Stimulated activated CD4-positive, alpha-beta T cell treated with anti-CD3 and anti-CD28 coated beads, Interleukin-15, amount 100 ng/mL, for 1 hour (primary cell): ENCODE measurements at places on chromosomes 1 and 21.

GRCh38 chr1:80274256-80274655, 1267.7 kb upstream of the ADGRL4 start:
- no peak for DNase-seq

DNA sequence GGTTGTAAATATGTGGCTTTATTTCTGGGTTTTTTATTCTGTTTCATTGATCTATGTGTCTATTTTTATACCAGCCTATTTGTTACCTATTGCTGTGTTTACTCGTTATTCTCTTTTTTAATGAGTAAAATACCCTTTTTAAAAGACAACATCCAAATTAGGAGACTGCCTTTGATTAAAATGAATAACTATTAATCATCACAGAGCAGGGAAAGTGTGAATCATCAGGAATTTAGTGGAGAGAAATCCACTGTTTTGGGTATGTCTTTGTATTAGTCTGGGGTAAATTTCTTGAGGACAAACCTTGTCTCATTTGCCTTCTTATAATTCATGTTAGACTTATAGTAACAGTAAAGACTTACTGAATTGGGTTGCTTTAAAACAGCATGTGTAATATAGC, 12.1 kb downstream of the DISC1 start:
- DNase-seq: no peak

DNA sequence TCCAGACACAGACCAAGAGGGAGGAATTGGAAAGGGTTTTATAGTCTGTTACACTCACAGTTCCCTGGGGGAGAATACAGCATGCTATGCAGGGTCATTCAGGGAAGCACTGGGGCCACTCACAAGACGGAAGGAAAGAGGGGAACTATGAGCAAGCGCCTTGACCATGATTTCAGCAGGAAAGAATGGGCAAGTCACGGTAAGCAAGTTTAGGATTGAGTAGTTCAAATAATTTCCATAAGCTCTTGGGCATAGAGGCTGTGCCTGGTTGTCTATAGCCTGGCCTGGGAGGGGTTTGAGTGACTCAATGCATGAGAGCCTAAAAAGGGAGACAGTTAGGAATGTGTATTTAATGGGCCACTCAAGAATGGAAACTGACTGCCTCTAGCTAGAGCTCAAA, 176.7 kb downstream of the TTLL7 start:
- DNase-seq: no peak

DNA sequence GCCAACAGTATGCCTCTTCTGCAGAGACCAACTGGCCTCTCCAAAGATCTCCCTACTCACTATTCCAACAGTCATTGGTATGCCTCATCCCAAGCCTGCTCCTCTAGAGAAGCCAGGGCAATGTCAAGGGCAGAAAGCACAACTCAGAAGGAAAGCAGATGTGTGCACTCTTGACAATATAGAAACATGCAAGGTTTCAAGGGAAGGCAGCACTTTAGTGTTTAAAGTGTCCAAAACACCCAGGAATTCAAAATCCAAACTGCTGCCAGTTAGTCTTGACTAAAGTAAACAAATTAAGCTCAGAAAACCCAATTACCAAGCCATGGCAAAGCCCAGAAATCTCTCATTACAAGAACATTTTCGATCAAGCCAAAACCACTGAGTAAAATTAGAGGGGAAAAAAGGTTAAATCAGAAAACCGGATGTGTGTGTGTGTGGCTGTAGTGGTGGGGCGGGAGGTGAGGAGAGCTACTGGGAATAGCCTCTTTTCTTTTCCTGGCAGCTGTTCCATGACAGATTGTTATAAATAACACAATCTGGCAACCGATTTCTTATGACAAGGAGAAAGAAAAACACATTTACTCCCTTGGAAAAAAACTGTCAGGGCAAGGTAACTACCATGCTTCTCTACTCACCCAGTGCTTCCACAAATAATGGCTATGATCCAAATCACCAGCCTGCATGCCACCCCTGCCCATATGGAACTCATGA, 39.2 kb downstream of the EIF2B3 start:
- no peak for DNase-seq

GRCh38 chr1:30650968-30651320, 72.4 kb downstream of the MATN1 start:
- DNase-seq: no peak

GRCh38 chr1:150173141-150173585, 23.4 kb downstream of the PLEKHO1 start:
- no peak for DNase-seq

- DNase-seq: no peak
These were observed 15.0 kb upstream of the ATP1B1 start for GRCh38 chr1:169091480-169091941.

DNA sequence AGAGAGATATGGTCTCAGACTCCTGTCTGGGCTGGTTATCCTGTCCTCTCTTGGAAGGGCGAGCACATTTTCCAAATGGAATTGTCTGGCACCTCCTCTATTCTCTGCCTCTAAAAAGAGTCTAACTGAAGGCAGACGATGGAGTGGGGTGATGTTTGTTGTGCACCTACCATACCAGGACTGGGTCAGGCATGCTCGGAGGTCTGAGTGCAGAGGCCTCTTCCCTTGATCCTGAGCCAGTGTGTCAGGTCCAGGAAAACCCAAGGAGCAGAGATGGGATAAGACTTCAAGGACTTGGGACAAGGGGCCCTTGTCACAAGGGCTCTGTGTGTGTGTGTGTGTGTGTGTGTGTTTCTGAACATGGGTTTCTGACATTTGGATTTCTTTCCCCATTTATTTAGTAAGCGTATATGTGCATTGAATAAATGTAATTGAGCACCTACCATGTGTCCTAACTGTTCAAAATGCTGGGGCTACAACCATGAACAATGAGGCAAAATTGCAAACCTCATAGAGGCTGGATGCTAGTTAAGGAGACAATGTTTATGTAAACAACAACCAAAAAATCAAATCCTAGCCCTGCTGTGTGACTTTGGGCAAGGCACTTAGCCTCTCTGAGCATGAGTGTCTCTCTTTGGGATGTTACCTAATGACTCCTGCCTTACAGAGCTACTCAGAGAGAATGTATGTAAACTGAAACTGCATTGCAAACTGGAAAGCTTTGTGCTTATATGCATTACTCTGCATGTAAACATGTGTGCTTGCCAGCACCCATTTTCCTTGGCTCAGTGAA, 276.3 kb downstream of the FOXD2 start:
- no peak for DNase-seq

DNA sequence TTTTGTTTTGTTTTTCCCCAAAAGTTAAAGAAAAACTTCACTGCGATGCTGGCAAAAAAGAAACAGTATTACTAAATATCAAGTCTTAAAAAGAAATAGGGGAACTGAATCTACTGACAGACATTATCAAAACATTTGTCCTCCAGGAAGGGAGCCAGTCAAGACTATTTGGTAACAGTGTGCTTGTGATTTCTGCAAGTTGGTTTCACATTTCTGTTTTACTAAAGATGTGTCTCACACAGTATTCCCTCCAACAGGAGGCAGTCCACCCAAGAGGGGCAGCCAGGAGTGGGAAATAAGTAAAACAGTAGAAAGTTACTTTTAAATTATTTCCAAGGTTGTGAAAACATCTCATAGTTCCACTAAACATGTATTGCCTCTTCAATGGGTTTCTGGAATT, 74.4 kb upstream of the SDC3 start:
- DNase-seq: no peak

DNA sequence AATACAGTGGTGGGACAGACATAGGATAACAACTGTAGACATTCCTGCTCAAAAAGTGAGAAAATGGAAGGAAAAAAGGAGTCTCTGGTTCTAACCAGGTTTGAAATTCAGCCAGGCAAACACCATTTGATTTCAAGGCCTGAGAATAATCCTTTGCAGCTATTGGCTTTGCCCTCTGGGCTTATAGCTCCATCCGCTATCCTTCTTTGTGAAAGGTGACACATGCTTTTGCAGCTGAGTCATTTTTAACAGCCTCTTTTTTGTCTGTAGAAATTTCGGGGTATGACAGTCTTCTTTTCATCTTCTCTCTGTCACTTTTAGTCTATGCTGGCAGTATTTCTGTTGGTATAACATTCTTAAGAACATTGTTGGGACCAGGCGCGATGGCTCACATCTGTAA, 16.2 kb downstream of the SDHC start:
- no peak for DNase-seq

- DNase-seq: no peak
These were observed 8.8 kb upstream of the PEAR1 start for GRCh38 chr1:156884560-156885184.

DNA sequence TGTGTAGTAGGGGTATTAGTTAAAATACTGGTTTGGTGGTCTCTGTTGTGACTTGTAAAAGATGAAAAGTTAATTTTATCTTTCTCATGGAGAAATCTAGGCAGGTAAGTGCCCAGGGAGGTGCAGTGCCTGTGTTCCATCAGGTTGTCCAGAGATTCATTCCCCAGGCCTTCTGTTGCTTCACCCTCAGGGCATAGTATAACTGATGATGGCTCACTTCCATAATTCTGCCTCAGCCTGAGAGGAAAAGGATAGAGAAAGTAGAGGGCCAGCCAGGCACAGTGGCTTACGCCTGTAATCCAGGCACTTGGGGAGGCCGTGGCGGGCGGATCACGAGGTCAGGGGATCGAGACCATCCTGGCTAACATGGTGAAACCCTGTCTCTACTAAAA, 153.9 kb downstream of the FMN2 start:
- no peak for DNase-seq

GRCh38 chr1:235688096-235688495, 38.5 kb upstream of the GNG4 start:
- no peak for DNase-seq

- DNase-seq: no peak
These were observed 28.5 kb upstream of the PTGS2 start for GRCh38 chr1:186708694-186709097.

DNA sequence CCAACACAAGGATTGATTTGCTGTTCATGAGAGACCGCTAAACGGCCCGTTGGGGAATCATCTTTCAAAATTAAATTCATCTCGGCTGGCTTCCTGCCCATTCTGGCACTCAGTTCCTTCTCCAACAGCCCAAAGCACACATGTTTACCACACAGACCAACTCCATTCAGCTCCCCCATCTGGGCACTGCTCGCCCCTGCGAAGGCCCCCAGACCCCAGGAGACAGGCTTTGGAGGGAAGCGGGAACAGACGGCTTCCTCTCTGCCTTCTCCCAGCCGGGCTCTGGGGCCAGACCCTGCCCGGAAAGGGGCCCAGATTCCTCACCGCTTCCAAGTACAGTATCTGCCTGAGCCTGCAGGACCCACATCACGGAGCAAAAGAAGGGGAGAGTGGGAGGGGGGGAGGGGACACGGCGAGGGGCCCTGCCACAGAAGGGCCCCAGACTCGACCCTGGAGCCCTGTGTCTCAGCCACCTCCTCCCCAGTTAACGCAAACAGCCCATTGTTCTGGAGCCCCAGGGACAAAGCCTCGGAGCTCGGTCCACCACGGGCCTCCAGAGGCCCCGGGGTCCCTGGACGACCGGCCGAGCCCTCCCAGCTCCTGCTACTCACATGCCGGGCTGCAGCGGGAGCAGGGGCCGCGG, 660 bp downstream of the MEGF6 start:
- no peak for DNase-seq

- no peak for DNase-seq
These were observed 58.0 kb upstream of the GFI1 start for GRCh38 chr1:92544756-92545165.

GRCh38 chr1:227062306-227062705, 122.2 kb downstream of the COQ8A start:
- DNase-seq: no peak

DNA sequence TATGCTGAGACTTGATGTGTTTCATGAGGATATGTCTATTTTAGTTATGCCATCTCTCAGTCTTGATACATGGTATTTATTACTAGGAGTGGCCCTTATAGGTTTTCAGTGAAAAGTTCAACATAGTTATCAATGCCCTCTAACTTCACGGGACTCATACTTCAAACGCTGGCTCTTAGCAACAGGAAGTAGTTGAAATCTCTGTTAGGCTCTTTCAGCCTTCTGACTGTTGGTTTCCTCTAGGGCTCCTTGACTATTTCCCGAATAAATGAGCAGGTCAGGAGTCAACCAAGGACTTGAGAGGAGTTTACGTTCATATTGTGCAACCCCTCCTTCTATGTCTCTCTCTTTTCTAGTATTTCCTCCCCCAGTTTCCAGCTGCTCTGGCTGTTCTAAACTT, 141.8 kb downstream of the RGS7 start:
- no peak for DNase-seq

GRCh38 chr1:5532811-5533210, 459.4 kb downstream of the NPHP4 start:
- no peak for DNase-seq

DNA sequence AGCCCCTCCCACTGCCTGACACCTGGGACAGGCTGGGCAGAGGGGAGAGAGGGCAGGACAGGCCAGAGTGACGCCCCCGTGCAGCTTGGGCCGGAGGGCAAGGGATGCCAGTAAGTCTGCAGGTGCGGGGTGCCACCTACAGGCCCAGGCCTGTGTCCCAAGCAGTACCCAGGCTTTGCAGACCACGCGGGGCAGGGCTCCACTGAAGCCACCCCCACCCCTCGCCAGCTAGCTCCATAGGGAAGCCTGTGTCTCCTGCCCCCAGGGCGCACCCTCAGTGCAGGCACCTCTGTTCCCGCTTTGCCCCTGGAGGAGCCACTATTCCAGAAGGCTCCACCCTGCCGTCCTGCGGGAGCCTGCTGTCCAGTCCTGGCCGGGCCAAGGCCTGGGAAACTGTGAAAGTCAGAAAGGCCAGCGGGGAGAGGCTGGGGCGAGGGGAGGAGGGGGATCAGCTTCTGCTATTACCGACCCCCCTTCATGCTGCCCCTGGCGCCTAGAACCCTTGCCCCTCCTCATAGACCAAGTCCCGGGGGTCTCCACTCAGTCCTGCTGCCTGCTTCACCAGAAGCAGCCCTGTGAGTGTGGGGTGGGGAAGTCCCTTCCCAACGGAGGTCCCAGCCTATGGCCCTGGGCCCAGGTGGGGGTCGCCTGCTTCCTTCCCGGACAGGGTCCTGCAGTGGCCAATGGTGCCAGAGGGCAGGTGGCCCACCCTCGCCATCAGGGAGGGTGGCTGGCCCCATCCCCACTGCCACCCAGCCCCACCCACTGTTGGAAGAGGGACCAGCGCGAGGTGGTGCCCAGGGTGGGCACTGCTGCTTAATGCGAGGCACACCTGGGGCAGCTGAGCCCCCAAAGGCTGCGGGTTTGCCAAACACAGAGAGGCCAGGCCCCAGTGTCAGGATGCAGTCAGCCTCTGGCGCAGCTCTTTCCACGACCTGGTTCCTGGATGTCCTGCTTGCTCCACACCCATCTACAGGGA, 54.4 kb downstream of the KCNAB2 start:
- DNase-seq: no peak

GRCh38 chr1:172477216-172477615, 33.3 kb upstream of the PIGC start:
- DNase-seq: no peak

DNA sequence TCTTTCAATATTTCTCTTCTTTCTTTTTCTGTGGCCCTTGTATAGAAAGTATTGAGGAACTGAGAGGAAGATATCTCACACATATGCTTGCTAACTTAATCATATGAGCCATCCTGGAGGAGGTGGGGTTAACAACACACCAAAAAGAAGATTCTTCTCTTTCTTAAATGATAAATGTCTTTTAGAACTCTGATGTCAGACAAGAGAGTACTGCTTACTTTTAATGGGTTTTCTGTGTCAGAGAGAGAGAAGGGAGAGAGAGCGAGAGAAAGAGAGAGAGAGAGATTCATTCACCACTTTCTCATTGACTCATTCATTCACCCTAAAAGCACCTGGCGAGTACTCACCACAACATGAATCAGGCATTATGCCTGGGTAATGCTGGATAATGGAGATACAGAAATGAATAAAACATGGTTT, 250.3 kb upstream of the SGIP1 start:
- no peak for DNase-seq

- DNase-seq: no peak
These were observed 199.4 kb upstream of the HMCN1 start for GRCh38 chr1:185534801-185535200.

GRCh38 chr1:238364214-238364892, 473.6 kb upstream of the ZP4 start:
- DNase-seq: no peak
